ENCODE measurements at places on chromosomes 1 and 21.

- DNase-seq: no peak
Observed at GRCh38 chr1:157482717-157483116, 69.6 kb downstream of the FCRL5 start.

DNA sequence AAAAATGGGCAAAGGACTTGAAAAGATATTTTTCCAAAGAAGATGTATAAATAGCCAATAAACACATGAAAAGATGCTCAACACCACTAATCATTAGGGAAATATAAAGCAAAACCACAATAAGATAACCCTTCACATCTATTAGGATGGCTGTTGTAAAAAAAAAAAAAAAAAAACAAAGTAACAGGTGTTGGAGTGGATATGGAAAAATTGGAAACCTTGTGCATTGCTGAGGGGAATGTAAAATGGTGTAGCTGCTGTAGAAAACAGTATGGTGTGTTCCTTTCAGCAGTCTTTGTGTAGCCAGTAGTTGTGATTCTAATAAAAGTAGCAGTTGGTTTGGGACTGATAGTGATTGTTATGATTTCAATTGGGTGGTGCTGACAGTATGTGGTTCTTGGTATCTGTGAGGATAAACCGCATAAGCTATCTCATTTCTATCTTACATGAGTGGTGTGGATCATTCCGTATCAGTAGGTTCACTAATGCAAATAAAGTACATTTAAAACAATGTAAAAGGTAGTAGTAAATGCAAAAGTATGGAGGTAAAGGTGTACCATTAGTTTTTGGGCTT, 19.9 kb downstream of the MAN1A2 start:
- no peak for DNase-seq

DNA sequence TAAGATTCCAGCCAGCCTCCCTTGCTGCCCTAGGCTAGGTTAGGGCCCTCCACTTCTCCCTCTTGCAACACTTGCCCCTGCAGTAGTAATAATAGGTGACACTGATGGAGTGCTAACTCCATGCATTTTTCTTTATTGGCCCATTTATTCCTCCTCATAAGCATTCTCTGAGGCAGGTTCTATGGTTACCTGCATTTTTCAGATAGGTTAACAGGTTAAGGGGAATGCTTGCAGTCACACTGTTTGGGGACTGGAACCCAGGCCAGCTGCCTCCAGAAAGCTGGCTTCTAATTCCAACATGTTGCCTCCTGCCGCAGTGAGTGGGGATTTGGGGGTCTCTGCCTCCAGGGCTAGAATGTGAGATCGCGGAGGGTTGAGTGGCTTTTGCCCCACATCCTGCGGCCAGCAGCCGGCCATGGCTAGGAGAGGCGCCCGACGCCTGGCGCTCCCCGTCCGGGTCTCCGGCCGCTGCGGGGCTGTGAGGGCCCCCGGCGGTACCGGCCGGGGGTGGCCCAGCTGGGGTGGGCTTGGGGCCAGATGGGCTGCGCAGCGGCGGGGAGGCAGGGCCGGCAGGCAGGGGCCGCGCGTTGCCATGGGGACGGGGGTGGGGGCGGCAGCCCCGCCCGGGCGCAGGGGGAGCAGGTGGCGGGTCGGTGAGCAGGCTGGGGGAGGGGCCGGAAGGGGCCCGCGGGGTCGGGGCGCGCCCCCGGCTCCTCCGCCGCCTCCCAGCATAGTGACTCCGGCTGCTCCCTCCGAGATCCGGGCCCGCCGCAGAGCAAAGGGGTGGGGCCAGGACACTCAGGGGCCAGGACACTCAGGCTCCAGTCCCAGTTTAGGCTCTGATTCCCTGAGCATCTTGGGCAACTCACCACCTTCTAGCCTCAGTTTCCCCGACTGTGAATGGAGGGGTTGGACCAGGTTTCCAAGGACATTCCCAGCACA, 68.4 kb upstream of the SSBP3 start:
- no peak for DNase-seq

DNA sequence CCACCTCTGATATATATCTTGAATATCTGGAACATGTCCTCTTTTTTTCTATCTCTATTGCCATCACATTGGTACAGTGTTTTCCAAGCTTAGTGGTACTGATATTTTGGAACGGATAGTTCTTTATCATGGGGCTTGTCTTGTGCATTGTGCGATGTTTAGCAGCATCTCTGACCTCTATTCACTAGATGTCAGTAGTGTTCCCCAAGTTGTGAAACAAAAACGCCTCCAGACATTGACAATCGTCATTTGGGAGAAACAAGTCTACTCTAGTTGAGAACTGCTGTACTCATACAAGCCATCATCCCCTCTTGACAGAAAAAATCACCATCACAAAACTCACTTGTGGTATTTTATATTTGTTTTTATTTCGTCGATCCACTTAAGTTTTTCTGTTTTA, 79.7 kb upstream of the CHODL start:
- DNase-seq: no peak

GRCh38 chr21:38985568-38986378, 180.0 kb downstream of the ETS2 start:
- no peak for DNase-seq
